Naive thymus-derived CD4-positive, alpha-beta T cell (primary cell): ENCODE measurements at places on chromosomes 4 and X. TPM values are rescaled to one million over a fixed set of nuclear protein-coding genes. Genes with fewer than 3 reads are reported as not detected.

DNA sequence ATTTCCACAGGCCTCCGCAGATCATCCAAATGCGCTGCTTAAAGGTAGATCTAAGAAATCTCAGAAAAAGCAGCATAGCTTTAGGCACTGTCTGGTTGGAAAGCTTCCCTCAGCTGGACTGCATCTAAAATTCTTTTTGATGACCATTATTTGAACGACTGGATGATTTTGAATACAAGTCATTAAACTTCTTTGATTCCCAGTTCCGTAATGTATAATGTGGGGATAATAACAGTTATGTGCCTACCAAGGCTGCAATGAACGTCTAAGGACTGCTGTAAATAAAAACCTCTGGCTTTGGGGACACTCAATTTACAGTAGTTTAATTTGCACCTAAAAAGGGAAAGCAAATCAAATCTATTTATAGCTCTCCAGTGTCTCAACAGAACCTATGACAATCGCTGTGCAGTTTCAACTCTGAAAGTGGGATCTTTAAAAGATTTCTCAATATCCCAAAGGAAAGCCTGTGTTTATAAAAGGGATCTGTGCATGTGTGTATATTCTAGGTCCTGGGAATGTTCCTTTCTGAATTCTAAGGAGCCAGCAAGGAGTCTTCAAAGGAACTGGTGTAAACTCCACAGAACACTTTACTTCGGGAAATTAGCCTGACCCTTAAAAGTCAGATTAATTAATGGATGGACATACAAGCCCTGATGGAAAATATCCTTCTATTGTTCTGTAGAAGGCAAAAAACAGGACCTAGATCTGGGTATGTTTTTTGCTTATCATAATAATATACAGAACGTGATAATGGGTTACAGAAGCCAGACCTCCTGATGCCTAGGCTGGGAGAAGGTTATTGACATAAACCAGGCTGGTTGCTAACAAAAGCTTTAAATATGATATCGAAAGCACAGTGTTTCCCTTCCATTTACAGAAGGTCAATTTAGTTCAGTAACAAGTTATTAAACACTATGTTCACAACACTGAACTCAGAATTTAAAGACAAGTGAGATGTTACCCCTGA is 53.4 kb downstream of the AFAP1 start:
- DNase-seq, result no peak

The ANTXR2 gene
- polyA plus RNA-seq, result 38.2 TPM

The CORIN gene
- not detected for polyA plus RNA-seq

The XAGE1A gene
- not detected for polyA plus RNA-seq

DNA sequence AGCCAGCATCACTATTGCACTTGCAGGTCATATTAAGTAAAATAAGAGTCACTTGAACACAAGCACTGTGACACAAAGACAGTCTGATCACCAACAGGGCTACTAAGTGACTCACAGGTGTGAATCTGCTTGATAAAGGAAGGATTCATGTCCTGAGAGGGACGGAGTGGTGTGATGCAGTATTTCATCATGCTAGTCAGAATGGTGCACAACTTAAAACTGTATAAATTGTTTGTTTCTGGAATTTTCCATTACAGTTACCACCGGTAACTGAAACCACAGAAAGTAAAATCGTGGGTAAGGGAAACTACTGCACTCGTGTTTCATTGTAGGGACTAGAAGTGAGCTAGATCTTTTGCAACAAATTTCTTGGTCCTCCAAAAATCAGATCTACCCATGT is 109.7 kb downstream of the ELOVL6 start:
- no peak for DNase-seq

- no peak for DNase-seq
Observed at GRCh38 chr4:183356173-183356830, 34.1 kb upstream of the CLDN24 start.

The MAGEC2 gene
- polyA plus RNA-seq, result not detected

The TAF7L gene
- not detected for polyA plus RNA-seq

The IBSP gene
- not detected for polyA plus RNA-seq

The PLAC8 gene
- 634 TPM for polyA plus RNA-seq

The POF1B gene
- polyA plus RNA-seq, result not detected

GRCh38 chr4:183905593-183906488 is 734 bp downstream of the STOX2 start:
- peak; percentile 23 for DNase-seq

DNA sequence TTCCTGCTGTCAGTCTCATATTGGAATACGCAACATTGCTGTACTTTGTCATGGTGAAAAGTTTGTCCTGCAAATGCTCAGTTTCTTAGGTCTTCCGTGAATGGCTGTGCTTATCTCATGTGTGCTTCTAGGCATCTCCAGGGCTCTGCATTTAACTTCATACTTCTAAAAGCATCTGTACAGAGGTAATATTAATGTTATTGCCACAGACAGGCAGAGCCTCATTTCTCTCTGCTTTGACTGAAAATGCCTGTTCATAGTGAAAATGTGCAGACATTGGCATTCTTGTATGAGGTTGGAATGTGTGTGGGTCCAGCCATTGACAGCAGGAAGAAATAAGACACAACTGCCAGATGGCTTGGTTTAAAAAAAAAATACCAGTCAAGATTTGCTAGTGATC is 140.1 kb upstream of the TTC29 start:
- DNase-seq, result no peak

DNA sequence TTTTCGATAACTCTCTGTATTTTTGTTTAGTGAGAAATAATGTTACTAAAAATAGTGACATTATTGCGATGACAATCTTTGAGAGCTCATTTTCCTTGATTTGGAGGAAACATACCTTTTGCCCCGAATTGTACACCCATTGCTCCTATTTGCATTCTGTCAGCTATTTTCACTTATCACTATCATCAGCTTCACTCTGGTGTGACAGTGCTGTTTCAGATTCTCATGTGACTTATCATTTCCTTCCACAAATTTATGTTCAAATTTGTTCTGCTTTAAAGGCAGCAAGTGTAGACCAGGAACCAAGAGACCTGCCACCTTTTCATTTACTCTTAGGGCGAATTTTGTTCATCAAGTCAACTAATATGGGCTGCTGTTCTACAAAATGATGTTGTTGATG is 179.4 kb downstream of the RBM46 start:
- no peak for DNase-seq

DNA sequence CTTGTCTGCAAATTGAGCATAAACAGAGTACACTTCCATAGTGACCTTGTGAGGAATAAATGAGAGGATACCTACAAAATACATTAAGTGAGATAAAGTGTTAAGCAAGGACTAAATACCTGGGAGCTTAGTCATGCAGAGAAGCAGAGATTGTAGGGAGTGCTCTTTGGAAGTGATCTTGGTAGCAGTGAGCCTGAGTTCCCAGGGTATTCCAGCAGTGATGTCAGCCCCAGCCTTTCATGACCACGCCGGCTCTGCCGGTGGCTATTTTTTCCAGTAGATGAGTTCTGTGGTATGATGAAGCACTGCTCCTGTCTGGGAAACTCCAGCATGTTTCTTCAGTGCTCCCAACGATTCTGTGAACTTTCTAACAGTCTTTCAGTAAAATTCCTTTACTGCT is 391.5 kb upstream of the IGFBP7 start:
- no peak for DNase-seq

DNA sequence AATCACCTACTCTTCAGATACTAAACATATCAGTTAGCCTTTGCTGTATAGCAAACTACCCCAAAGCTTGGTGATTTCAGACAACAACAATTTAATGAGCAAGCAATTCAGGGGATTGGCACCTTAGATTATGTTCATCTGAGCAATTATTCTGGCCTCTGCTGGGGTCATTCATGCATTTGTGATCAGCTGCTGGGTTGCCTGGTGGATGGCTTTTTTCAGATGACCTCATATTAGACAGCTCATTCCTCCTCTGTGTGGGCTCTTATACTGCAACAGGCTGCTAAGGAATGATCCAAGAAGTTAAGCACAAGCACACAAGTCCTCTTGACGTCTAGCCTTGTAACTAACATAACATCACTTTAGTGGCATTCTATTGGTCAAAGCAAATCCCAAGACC is 153.0 kb upstream of the PPP1R2C start:
- no peak for DNase-seq
